ENCODE measurements at places on chromosomes 13 and 19. TPM values are rescaled to one million over a fixed set of nuclear protein-coding genes. Genes with fewer than 3 reads are reported as not detected.

DNA sequence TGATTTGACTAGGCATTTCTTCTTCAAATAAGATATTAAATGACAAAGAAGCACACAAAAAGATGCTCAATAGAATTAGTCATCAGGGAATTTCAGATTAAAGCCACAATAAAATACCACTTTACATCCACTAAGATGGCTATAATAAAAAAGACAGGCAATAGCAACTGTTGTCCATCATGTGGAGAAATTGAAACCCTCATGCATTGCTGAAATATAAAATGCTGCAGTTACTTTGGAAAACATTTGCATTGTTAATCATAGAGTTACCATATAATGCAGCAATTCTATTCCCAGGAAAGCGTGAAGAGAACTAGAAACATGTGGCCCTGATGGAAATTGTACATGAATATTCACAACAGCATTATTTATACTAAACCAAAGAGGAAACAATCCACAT lies 605.5 kb upstream of the SLITRK1 start:
- H3K4me1 ChIP-seq = no peaks in the 10 kb centered on the region
- H3K27ac ChIP-seq = no peak overlapping the region
- no peaks in the 10 kb centered on the region for H3K36me3 ChIP-seq

DNA sequence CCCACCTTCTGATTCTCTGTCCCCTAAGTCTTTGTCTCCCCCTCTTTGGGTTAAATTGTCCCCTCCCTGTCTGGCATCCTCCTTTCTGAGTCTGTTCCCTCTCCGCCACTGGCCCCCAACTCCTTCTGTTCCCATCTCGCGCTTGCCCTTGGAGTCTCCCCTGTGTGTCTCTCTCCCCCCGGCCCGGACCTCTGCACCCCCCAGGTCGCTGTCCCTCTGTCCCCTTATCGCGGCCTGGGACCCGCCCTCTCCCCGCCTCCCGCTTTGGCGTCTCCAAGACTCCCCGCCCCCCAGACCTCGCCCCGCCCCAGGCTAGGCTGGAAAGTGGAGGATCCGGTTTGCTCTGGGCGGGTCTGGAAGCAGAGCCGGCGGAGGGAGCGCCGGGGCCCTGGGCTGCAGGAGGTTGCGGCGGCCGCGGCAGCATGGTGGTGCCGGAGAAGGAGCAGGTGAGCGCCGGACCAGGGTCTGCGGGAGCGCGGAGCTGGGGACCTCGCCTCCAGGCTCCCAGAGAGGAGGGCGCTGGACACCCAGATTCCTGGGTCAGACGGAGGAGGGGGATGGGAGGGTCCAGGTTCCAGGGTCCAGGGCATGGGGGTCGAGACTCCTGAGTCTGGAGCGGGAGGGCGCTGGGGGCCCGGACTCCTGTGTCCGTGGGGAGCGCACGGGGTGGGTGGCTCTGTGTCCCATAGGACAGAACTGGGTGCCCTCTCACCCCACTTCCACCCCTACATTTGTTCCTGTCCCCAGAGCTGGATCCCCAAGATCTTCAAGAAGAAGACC lies at the start of gene TRPM4:
Gene TRPM4, plus strand, starts transcription at position 348 of the 780 bp plus-strand sequence. Its CDS starts 75 bp downstream, at position 423.
- peaks cover 6% of the 10 kb centered on the region for H3K4me1 ChIP-seq
- H3K36me3 ChIP-seq = no peaks in the 10 kb centered on the region
- DNase-seq = peak; percentile 54
- no peak within 1 kb of the TSS for H3K27ac ChIP-seq

DNA sequence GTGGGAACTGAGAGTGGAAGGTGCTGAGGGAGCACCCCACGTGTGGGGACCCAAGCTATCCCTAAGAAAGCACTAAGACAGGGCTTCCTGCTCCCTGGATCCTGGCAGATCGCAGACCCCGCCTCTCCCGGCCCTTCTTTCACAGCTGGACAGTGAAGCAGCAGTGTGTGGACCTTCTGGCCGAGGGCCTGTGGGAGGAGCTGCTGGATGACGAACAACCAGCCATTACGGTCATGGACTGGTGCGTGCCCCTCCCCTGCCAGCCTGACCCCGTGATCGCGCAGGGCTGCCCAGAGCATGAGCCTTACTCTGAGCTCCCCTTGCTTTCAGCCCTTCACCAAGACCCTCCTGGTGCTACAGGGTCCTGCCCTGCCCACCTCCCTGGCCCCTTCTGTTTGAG lies 2.3 kb downstream of the NCCRP1 start:
- DNase-seq = no peak
- peaks cover 64% of the 10 kb centered on the region for H3K27me3 ChIP-seq
- H3K4me1 ChIP-seq = peaks cover 5% of the 10 kb centered on the region
- H3K4me3 ChIP-seq = no peak overlapping the region
- H3K36me3 ChIP-seq = no peaks in the 10 kb centered on the region
- no peak overlapping the region for H3K27ac ChIP-seq

Gene LIM2
- total RNA-seq = not detected

DNA sequence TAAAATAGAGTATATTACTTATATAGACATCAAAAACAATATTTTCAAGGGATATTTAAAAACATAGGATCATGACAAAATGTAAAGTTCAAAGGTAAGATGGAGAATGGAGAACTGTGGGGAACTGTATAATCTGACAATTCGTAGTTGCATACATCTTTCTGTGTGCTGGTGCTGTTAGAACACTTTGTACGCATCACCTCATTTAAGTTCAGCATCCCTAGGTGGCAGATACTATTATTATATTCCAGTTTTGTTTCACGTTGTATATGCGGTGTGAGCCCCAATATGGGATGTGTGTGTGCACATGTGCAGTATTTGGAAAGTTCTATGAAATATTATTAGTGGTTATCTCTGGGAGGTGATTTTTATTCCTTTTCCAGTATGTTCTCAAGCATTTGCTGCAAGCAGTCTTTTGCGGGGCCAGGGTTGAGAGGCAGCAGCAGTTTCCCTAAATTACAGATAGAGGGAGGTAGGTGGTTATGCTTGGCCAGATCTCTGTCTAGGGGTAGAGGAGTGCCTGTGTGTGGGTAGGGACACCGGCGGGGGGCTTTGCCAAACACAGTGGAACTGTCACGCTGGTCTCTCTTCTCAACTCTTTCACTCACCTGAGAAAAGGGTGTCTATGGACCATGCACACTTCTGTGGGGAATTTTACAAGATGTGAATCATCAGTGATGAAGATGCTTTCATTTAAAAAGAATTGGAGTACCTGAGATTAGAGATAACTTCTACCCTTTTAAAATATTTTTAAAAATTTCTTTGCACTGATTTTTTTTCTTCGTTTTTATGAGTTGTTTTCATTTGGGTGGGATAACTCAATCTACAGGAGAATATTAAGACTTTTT lies 55.6 kb upstream of the ALOX5AP start:
- peaks cover 12% of the 10 kb centered on the region for H3K4me1 ChIP-seq
- H3K4me3 ChIP-seq = no peak overlapping the region
- peak; percentile 21 for DNase-seq

Gene GPC6
- not detected for total RNA-seq

Gene DAND5
- not detected for total RNA-seq

DNA sequence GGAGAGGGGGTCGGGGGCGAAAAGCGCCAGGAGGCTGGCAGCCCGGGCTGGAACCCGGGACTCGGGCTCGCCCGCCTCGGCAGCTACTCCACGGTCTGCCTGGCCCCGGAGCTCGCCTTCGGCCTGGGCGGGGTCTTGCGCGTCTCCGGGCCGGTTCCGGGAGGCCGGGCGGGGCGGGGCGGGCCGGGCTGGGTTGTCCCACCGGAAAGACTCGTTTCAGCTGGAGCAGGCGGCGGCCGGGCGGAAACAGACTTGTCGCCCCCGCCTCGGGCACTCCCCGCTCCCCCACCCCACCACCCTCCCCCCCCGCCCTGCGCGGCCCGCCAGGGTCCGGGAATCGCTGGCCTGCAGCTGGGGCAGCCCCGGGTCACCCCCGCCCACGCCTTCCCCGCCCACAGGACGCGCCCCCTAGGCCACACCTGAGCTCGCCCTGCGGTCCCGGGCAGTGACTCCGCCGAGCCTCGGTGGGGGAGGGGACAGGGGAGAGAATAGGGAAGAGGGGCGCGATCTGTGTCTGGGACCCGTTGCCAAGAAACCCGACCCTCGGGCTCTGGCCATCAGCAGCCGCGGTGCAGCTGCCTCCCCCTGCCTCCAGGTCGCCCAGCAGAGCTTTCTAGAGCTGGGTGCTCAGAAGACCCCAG lies 109.4 kb downstream of the KCTD15 start:
- no peak overlapping the region for H3K4me3 ChIP-seq
- no peaks in the 10 kb centered on the region for H3K36me3 ChIP-seq
- DNase-seq = no peak
- H3K27me3 ChIP-seq = peaks cover 29% of the 10 kb centered on the region

Gene CYP2A6
- total RNA-seq = not detected

Gene TRPM4
- total RNA-seq = 1.9 TPM

- H3K27ac ChIP-seq = peak overlapping the region; percentile 91
- no peak for DNase-seq
- peak overlapping the region; percentile 93 for H3K4me3 ChIP-seq
- no peaks in the 10 kb centered on the region for H3K27me3 ChIP-seq
Observed at GRCh38 chr19:52138278-52138982, 1.3 kb downstream of the ZNF616 start.

- no peak overlapping the region for H3K27ac ChIP-seq
- H3K4me3 ChIP-seq = no peak overlapping the region
- peaks cover 6% of the 10 kb centered on the region for H3K4me1 ChIP-seq
Observed at GRCh38 chr13:75217949-75218348, 264.0 kb downstream of the TBC1D4 start.

DNA sequence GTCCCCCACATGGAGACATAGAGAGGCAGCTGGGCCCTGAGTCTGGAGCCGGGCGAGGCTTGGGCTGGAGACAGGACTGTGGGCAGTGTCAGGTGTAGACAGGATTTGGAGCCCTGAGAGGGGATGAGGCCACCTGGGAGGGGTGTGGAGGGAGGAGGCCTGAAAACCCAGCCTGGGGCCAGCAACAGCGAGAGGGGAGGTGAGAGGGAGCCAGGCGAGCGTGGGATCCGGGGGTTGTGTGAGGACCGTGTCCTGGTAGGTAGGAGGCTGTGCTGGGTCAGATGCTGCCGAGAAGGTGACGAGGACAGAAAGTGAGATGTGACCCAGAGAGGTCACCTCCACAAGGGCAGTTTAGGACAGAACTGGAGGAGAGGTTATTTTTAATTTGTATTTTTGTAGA lies 7.4 kb downstream of the MPND start:
- H3K36me3 ChIP-seq = peaks cover 27% of the 10 kb centered on the region
- H3K4me3 ChIP-seq = no peak overlapping the region
- H3K27ac ChIP-seq = no peak overlapping the region
- no peaks in the 10 kb centered on the region for H3K4me1 ChIP-seq
- no peaks in the 10 kb centered on the region for H3K27me3 ChIP-seq

DNA sequence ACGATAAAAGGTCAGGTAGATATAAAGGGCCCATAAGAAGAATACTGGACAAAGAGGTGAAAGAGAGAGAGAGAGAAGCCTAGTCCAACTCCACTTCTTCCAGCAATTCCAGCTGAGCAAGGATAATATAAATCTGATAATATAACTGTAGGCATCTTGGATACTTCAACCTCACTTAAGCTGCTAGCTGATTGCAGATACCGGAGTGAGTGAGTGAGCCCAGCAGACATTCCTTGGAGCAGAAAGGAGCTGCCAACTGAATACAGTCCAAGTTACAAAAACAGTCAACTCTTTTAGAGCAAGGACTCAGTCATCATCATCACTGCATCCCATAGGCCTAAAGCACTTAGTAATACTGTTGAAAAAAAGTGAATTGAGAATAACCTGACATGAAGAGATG lies 387.6 kb downstream of the SLITRK6 start:
- H3K27ac ChIP-seq = no peak overlapping the region
- no peaks in the 10 kb centered on the region for H3K27me3 ChIP-seq
- H3K4me1 ChIP-seq = no peaks in the 10 kb centered on the region
- no peak overlapping the region for H3K4me3 ChIP-seq
- H3K36me3 ChIP-seq = no peaks in the 10 kb centered on the region
- DNase-seq = no peak

All from activated T-helper 2 cell treated with anti-CD3 and anti-CD28 coated beads, Interferon-gamma antibody, Interleukin-2, Interleukin-4, amounts not matched to agents 10 μg/mL and 5 μg/mL and 100 μg/mL, durations not matched to agents 14 hours and 24 hours and 36 hours (primary cell).